Dermis microvascular lymphatic vessel endothelial cell (primary cell): ENCODE measurements at places on chromosomes 13 and 19. TPM values are rescaled to one million over a fixed set of nuclear protein-coding genes. Genes with fewer than 3 reads are reported as not detected.

GRCh38 chr19:33529094-33529676 lies 7.6 kb upstream of the PEPD start:
- DNase-seq, result no peak

GRCh38 chr13:106596275-106596937 lies 28.5 kb upstream of the ARGLU1 start:
- no peak for DNase-seq

- DNase-seq, result no peak
Observed at GRCh38 chr13:40777809-40778175, 6.8 kb upstream of the MRPS31 start.

DNA sequence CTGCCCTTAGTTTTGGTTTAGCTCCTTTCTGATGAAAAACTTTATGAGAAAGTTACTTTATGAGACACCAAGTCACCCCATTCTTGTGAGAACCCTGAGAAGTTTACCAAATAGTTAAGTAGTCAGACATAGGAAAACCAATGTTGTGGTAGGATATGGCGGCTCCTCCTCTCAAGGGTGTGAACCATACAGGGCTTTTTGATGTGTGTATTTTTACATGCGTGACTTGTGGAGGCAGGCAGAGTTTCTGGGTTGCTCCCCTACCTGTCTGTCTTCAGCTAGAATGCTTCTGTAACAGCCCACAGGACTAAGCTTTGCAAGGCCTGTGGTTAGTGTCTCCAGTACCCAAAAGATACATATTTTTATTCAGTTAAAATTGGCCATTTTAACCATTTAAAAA lies 18.3 kb downstream of the UBAC2 start:
- no peak for DNase-seq

DNA sequence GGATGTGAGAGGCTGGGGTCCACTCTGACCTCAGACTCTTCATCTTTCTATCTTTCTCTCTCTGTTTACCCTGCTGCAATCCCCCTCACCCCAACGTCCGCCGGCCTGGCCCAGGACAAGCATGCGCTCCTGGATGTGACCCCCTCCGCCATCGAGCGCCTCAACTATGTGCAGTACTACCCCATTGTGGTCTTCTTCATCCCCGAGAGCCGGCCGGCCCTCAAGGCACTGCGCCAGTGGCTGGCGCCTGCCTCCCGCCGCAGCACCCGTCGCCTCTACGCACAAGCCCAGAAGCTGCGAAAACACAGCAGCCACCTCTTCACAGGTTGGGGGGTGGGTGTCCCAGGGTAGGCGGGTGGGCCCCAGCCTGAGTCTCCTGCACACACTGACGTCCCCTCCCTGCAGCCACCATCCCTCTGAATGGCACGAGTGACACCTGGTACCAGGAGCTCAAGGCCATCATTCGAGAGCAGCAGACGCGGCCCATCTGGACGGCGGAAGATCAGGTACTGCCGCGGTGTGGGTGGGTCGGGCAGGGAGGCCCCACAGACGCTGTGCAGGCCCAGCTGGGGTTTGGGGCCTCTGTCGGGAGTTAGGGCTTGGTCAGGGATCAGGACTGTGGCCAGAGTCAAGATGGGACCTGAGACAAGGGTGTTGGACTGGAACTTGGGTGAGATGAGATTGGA lies 15.0 kb downstream of the APBA3 start:
- DNase-seq, result no peak

- no peak for DNase-seq
Observed at GRCh38 chr13:98345107-98345935, 168.3 kb upstream of the RNF113B start.

DNA sequence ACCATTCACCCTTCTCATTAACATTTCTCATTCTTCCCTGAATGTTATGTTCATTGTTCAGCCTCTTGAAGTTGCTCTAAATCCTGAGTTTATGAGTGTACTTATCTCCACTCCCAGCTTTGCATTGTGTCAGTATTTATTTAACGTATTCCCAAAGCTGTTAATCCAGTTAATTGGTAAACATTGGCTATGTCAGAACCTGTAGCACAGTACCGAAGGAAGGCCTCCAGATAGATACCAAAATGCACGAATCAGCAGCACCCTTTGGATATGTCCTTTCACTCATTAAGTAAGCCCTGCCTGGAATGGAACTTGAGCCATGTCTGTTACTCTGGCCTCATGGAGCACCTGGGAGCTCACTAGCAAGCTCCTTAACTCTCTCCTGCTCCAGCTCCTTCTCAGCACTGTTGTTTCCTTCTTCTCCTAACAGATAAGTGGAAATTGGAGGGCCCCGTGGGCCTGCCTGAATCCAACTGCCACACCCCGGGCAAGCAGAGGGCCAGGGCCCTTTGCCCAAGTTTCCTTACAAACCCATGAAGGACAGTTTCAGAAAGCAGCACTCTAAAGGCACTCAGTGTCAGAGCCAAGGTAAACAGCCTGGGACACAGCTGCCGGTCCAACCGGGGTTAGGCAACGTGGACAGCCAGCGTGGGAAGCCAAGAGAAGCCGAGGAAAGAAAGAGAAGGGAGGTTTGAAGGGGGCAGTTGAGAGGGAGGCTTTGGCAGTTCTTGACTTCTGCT lies 155.0 kb upstream of the SERP2 start:
- no peak for DNase-seq

DNA sequence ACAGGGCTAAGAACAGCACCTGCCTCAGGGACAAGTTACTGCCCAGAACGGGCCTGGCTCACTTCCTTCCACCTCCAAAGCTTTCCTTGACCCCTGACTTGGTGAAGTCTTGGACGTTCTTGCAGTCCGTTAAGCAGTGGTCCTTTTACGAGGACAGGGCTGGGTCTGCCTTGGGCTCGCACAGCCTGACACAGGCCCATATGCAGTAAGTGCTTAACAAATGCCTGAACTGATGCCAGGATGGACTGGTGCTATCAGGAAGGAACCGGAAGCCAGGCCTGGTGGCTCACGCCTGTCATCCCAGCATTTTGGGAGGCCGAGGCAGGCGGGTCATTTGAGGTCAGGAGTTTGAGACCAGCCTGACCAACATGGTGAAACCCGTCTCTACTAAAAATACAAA lies 1.8 kb upstream of the PLK5 start:
- no peak for DNase-seq

DNA sequence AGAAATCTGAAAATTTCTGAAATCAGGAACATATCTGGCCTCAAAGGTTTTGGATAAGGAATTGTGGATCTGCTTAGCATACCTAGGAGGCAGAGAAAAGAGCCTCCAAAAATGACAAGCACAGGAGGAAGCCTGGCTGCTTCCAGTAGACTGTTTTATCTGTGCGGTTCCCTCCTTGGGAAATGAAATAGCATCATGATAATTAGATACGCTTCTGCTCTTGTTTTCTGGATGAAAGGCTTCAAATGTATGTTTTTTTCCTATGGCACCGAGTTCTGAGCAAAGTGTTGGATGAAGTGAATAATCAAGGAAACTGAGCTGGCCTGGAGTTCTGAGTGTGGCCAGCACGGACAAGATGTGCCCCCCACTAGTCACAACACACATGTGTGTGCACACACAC lies 19.8 kb upstream of the GPR12 start:
- DNase-seq, result no peak

Gene CEACAM16
- total RNA-seq, result not detected in 2 replicates

Gene RDH8
- total RNA-seq, result not detected in 2 replicates

Gene PODNL1
- total RNA-seq, result 0.25 TPM in 1 of 2 replicates, not detected in the other
